ENCODE measurements at places on chromosomes 7 and 10.

GRCh38 chr10:71285180-71285545 lies 33.9 kb upstream of the SLC29A3 start:
- DNase-seq, result no peak

DNA sequence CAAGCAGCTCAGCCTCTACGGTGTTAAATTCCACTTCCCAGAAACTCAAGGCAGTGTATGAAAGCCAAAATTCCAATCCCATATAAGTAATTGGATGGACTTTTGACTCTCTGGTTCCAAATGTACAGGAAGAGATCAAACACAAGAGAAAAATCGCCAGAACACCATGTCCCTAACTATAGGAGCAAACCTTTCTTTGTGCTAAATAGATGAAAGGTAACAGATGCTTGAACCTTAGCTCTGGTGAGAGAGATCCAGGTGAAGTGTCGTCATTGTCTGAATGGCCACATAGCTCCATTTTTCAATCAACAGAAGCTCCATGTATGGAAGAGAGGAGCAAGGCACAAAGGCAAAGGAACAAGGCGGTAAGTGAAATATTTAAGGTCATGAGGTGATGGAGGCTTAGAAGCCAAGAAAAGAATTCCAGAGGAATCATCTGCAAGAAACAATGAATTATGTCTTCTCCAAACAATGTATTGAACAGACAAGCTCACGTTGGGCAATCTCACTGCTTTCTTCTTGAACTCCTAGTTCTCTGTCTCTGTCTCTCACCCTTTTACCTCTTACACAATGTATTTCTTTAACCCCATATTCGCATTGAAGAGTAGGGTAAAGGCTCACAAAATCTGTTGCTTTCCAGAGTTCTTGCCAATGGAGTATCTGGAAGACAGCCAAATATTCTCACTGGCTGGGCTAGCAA lies 585.1 kb downstream of the GATA3 start:
- no peak for DNase-seq

GRCh38 chr7:102021841-102022618 lies 204.6 kb downstream of the CUX1 start:
- DNase-seq, result no peak

GRCh38 chr10:99529591-99530107 lies 3.1 kb upstream of the NKX2-3 start:
- DNase-seq, result no peak

DNA sequence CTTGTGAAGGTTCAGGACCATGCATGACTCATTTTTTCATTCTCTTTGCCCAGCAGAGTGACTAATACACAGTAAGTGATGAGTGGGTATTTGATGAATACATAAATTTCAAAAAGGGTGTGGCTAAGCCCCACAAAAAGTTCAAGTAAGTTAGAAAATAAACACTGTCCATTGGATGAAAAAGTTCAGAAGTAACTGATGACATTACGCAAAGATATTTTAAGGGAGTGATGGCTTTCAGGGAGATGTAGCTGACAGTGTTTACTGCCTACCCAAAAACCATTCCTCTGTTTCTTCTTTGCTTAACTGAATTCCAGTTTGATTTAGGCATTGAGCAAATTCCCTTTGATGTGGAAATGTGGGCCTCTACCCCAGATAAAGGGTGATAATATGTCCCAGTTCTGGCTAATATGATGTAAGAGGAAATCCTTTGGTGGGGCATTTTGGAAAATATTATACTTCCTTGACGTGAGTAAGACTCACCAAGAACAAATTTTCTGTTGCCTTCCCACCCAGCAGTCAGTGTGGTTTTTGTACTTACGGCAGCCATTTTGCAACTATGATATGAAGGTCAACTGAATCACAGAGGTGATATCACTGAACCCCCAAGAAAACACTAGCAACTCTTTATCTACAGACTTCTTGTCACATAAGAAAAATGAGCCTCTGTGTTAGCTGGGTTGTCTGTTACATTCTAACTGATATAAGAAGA lies 29.0 kb upstream of the EBLN1 start:
- DNase-seq, result peak; percentile 23

DNA sequence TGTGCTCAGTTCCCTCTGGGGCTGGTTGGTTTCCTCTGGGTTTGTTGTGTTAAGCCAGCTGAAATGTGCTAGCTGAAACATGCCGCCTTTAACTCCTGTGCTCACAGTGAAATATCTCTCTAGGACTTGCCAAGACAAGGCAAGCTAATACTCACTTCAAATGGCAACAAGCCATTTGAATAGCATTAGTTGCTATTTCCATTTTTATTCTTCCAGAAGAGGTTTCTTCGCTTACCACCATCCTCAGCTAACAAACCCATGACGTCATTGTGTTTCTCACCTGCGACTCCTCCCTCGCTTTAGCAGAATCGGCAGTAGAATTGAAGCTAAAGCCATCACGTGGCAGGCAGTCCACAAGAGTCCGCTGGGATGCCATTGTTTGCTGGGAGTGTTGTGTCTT lies 61.3 kb downstream of the ZNF22 start:
- no peak for DNase-seq

DNA sequence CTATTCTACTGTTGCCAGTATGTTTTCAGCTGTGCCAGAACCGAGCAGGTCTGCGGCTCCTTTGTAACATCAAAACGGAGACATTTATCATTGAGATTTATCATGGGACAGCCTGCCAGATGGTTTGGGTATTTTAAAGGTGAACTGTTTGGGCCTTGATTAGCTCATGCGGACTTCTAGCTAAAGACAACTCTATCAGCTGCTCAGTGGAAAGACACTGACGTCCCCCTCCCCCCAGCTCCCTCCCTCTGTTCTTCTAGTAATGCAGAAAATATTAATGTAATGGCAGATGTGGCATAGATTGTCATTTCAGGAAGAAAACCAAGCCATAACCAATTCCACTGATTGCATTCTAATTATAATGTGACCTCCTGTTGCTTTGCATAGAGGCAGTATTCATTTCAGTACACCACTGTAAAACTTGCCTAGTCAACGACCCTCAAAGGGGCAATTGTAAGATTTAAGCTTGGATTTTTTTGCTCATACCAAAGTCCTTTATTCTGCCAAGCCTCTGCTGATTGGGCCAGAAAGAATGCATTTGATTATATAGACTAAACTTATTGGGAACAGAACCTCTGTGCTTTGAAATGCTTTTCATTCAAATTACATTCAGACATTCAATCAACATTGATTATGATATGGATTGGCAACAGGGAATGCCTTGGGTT lies 966.8 kb downstream of the LRMDA start:
- no peak for DNase-seq

GRCh38 chr10:67657775-67658174 lies 38.2 kb downstream of the CTNNA3 start:
- no peak for DNase-seq

- DNase-seq, result no peak
These were observed 37.7 kb downstream of the PPP1R17 start for GRCh38 chr7:31724696-31725095.

DNA sequence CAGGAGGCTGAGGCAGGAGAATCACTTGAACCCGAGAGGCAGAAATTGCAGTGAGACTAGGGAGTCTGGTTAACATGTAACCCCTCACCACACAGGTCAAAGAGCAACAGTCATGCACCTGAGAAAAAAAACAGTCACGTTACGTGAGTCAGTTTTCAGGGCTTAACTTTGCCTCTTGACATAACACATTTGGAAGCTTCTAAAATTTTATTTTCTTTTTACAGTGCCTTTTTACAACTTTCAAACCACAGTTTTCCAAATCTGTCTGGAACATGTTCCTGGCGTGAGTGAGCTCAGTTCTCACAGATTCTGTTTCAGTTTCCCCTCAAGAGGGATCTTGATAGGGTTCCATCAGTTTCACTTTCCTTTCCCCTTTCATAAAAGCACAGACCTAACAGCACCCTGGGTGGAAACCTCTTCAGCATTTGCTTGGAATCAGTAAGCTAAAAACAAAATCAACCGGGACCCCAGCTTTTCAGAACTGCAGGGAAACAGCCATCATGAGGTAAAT lies 4.4 kb downstream of the IFIT3 start:
- DNase-seq, result peak; percentile 75

DNA sequence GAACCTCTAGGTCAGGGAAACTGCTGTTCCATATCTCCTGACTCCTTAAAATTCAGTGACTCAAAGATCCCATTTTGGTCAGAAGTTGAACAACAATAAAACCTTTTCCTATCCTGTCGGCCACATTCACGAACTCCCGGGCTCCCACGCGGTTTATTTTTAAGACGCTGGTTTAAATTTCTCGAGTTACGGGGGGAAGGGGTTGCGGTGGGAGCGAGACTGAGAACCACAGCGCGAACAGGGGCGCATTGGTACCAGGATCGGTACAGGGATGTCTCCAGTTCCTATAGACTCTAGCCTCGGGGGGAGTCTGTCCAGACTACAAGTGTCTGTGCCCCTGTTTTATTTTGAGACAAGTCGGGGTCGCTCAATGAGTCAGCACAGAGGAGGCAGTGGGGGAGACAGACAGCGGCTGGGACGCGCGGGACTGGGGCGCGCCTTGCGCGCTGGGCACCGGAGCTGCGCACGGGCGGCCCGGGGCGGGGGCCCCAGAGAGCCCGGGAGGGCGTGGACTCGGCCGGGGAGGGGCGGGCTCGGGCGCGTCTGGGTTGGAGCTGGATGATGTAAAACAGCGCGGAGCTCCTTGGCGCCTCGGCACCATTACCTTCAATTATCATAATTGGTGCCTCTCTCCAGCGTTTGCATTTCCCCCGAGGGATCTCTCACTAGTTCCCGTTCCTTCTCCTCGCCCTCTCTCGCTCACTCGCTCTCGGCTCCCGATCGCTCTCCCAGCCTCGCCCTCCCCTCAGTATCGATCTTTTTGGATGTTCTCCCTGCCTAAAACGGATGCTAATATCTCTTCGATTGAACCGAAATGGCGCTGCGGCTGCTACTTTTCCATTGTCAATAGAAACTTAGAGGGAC lies 8.7 kb upstream of the BAMBI start:
- no peak for DNase-seq

DNA sequence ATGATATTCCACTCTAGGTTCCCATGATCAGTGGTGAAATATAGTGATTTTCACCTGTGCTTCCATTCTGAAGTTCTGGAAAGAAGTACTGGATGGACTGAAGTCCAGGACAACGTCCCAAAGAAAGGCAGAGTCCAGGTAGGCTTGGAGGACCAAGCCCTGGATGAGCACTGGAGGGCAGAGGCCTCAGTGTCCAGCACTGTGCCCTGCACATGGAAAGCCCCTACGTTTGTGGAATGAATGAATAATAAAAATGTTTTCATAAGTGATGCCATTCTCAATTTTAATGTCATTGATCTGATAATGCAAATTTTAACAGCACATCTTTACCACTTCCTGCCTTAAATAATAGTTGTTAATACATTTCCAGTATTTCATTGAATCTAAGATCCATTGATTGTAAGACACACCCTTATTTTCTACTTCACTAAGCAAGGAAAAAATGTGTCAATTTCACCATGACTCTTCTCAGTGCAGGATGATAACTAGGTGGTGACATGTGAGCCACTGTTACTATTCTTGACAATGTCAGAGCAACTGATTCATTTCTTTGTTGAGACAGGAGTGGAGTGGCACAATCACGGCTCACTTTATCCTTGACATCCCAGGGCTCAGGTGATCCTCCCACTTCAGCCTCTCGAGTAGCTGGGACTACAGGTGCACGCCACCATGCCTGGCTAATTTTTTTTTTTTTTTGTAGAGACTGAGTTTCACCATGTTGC lies 35.2 kb downstream of the ZNF783 start:
- DNase-seq, result no peak
